D341Med (cell line): ENCODE measurements at places on chromosomes 5 and 9.

DNA sequence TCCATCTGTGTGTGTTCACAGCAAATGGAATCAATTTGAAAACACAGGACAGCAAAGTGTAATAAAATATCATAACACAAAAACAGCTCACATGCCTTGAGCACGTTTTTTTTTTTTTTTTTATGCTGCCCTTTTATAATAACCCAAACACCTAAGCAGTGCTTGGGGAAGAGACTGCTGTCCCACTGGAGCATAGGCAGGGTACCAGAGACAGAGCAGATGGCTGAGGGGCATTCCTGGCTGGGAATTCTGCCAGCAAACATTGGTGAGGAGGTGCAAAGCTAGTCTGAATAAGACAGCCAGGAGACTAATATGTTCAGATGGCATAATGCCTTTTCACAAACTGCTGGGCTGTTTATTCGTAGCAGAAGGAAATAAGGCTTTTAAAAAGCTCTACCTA lies 58.1 kb upstream of the SV2C start:
- peak; percentile 66 for DNase-seq

DNA sequence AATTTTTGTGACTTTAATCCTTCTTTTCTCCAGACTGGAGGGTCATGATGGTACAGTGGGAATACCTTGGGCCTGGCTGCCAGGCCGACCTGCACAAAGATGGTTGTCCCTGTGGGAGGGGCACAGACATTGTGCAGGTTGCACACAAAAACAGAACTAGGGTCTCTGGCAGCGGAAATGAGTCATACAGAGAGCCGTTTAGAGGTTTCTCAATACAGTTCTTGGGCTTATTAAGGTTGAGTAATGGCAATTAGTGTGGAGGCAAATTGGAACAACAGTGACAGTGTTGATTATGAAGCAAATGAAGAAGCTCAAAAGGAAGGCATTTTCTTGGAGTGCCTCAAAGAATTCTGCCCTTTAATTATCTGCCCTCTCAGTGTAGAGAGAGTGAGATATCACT lies 173.6 kb downstream of the TENT4A start:
- no peak for DNase-seq

- no peak for DNase-seq
These were observed 32.5 kb downstream of the SH3GL2 start for GRCh38 chr9:17611342-17611741.

DNA sequence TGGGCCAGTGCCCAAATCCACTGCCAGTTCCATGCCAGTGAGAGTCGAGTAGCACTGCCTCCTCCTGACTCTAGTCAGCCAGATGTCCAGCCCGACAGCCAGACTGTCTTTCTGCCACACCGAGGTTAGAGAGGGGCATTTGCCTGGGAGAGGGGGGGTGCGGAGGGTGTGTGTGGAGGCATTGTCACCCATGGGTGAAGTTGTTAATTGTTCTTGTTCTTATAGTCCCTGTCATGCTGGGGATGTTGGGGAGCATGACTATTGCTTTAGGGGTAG lies 1.1 kb downstream of the RGP1 start:
- no peak for DNase-seq
